ENCODE measurements at places on chromosomes 5 and 9.

- no peak for DNase-seq
Observed at GRCh38 chr5:128528637-128529255, 9.3 kb downstream of the FBN2 start.

DNA sequence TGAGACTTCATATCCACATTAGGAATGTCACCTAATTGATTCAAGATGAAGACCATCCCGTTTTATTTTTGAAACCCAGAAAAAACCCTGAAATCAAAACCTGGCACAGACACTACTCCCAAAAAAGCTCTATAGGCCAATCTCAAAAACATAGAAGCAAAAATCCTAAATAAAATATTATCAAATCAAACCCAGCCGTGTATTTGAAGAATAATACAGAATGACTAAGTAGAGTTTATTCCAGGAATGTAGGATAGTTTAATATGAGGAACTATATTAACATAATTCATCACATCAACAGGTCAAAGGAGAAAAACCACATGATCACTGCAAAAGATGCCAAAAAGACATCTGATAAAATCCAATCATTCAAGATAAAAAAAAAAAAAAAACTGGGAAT, 167.1 kb downstream of the ACTL7B start:
- DNase-seq, result no peak

DNA sequence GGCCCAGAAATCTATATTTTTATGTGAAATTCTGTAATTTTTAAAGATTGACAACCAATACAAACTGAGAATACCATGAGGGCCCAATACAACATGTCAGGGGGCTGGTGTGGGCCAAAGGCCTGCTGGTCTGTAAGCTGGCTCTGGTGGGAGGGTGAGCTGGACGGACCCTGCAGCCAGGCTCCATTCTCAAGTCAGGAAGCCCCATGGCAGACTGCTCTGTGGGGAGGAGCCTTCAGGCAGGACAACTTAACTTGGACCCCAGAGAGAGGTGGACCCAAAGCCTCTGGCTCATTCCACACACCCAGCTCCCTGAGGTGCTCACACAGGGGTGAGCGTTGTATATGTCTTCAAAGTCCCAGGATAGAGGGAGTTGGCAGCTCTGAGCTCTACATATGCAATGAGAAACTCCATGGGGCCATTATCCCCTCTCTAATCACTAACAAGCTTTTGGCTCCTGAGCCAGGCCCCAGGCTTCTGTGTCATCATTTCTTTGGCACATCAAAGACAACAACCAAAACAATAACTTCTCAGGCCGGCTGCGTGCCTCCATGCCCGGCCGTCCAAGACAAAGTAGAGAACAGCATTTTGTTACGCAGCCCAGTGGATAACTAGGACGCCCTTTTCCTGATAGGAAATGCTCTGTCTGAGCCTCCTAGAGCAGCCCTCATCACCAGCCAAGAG, 6.4 kb downstream of the SEPTIN8 start:
- no peak for DNase-seq

GRCh38 chr5:153476767-153477166, 13.7 kb upstream of the GRIA1 start:
- DNase-seq, result peak; percentile 56

- no peak for DNase-seq
Observed at GRCh38 chr5:60639544-60639943, 60.4 kb downstream of the DEPDC1B start.

GRCh38 chr9:2655411-2655901, 33.9 kb downstream of the VLDLR start:
- peak; percentile 72 for DNase-seq

DNA sequence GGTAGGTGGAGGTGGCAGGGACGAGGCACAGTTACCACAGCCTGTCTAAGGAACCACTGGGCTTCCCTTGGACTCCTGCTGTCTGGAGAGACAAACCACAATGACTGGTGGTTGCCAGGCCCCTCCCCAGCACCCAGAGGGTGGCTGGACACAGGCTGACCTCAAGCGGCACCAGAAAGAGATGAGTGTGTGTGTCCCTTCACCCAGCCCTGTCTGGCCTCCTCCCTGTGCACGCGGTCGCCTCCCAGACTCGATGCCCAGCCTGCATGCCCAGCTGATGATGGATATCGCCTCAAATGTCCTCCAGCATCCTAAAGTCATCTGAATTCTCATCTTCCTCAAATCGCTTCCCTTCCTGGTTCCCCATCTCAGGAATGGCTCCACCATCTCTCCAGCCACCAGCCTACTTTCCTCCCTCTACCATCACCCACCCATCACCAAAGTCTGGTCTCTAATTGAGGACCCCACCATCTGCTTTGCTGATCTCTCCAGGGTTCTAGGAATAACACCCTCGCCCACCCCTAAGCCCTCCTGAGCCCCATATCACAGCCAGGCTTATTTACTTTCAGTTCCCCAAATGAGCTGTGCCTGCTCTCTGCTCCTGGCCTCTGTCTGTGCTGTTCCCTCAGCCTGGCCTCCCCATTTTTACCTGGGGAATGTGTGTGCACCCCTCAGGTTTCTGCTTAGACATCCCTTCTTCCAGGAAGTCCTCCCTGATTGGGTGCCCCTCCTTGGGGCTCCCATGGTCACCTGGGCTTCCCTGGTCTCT, 52.5 kb upstream of the GGTA1 start:
- DNase-seq, result no peak
